ENCODE measurements at places on chromosomes 5 and 9.

- no peak overlapping the region for H3K4me3 ChIP-seq
- H3K27me3 ChIP-seq = peaks cover 12% of the 10 kb centered on the region
- H3K4me1 ChIP-seq = no peaks in the 10 kb centered on the region
Measured at GRCh38 chr5:169869066-169869465, 111.2 kb downstream of the INSYN2B start.

- DNase-seq = no peak
- no peaks in the 10 kb centered on the region for H3K27me3 ChIP-seq
- peaks cover 8% of the 10 kb centered on the region for H3K4me1 ChIP-seq
- no peak overlapping the region for H3K4me3 ChIP-seq
- no peaks in the 10 kb centered on the region for H3K36me3 ChIP-seq
- H3K27ac ChIP-seq = no peak overlapping the region
Measured at GRCh38 chr5:54607006-54607405, 89.4 kb downstream of the SNX18 start.

DNA sequence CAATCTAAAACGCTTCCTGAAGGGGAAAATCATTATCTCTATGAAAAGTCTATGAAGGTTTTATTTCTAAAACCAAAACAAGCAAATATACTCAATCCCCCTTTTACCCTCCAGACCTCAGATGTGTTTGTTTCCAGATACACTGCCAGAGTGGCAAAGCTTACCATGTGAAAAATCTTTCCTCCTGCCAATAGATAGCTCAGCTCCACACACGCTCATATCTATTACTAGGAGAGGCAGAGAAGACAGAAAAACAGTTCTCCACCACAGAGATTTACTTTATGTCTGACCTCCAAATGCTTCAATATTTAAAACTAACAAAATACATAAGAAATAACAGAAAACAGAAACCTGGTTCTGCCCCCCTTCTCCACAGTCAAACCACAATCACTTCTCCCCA is 7.0 kb downstream of the IRX2 start:
- peaks cover under 1% of the 10 kb centered on the region for H3K4me1 ChIP-seq
- DNase-seq = no peak
- H3K27me3 ChIP-seq = peaks cover 42% of the 10 kb centered on the region
- no peak overlapping the region for H3K27ac ChIP-seq

- DNase-seq = no peak
- H3K36me3 ChIP-seq = no peaks in the 10 kb centered on the region
- peaks cover 31% of the 10 kb centered on the region for H3K27me3 ChIP-seq
- no peak overlapping the region for H3K4me3 ChIP-seq
- H3K27ac ChIP-seq = no peak overlapping the region
Measured at GRCh38 chr5:115813719-115814118, 2.7 kb downstream of the CDO1 start.

DNA sequence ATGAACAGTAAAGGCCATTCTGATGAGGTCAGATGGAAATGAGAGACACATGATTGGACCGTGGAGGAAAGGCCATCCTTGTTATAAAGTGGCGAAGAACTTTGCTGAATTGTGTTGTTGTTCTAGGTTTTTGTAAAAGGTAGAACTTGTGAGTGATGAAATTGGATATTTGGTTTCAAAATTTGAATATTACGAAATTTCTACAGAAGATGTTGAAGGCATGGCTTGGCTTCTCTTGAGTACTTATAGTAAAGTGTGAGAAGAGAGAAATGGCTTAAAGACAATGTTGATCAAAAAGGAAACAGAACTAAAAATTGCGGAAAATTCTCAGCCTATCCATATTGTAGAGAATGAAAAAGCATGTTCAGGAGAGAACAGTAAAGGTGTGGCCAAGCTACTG is 166.6 kb upstream of the S1PR3 start:
- no peak overlapping the region for H3K27ac ChIP-seq
- no peaks in the 10 kb centered on the region for H3K27me3 ChIP-seq
- no peak overlapping the region for H3K4me3 ChIP-seq
- no peaks in the 10 kb centered on the region for H3K36me3 ChIP-seq
- DNase-seq = no peak

- H3K4me3 ChIP-seq = no peak overlapping the region
- DNase-seq = no peak
- H3K4me1 ChIP-seq = no peaks in the 10 kb centered on the region
- no peaks in the 10 kb centered on the region for H3K27me3 ChIP-seq
- H3K27ac ChIP-seq = no peak overlapping the region
Measured at GRCh38 chr5:114839360-114839759, 330.3 kb downstream of the TRIM36 start.

- H3K4me3 ChIP-seq = no peak overlapping the region
- no peak overlapping the region for H3K27ac ChIP-seq
- no peak for DNase-seq
- peaks cover 11% of the 10 kb centered on the region for H3K4me1 ChIP-seq
- no peaks in the 10 kb centered on the region for H3K27me3 ChIP-seq
Measured at GRCh38 chr9:3735251-3735650, 209.4 kb upstream of the RFX3 start.

- H3K36me3 ChIP-seq = no peaks in the 10 kb centered on the region
- peaks cover 28% of the 10 kb centered on the region for H3K27me3 ChIP-seq
- DNase-seq = no peak
- H3K27ac ChIP-seq = no peak overlapping the region
- no peak overlapping the region for H3K4me3 ChIP-seq
- H3K4me1 ChIP-seq = peaks cover 27% of the 10 kb centered on the region
Measured at GRCh38 chr9:127927988-127928675, 2.4 kb downstream of the PIP5KL1 start.

DNA sequence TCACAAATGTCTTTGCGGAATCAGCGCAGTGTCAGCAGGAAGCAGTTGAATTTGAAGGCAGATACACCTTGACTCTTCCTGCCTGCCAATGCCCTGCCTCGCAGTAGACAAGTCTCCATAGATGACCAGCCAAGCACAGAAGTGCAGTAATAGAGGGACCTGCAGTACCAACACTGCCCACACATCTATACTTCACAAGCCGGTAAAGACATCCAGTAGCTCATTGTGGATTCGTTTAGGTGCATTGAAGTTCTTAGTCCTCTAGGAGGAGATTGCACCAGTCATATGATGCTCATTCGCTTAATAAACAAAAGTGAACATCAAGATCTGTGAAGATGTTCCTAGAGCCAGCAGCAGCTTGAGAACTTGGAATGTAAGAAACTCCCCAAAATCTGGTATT is 7.1 kb upstream of the IFNA2 start:
- H3K4me3 ChIP-seq = no peak overlapping the region
- H3K27ac ChIP-seq = no peak overlapping the region
- no peak for DNase-seq

- no peaks in the 10 kb centered on the region for H3K27me3 ChIP-seq
- DNase-seq = no peak
- peaks cover 42% of the 10 kb centered on the region for H3K4me1 ChIP-seq
- peaks cover 3% of the 10 kb centered on the region for H3K36me3 ChIP-seq
Measured at GRCh38 chr5:98786191-98786853, 12.9 kb downstream of the RGMB start.

DNA sequence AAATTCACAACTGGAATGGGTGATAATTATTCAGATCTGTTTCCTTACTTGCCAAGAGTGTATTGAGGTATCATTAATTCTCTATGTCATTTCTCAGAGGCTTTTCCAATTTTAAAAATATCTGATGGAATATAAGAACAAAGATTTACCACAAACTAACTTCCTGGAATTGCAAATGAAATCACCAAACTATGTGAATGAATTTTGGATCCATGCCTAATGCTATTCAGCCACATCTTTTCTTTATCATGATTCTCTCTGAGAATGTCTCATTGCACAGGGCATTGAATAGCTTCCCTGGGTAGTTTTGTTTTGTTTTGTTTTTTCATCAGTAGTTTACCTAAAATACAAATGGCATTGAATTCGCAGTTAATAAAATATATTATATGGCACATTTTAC is 146.9 kb upstream of the FBN2 start:
- DNase-seq = no peak
- H3K4me3 ChIP-seq = no peak overlapping the region
- no peak overlapping the region for H3K27ac ChIP-seq
- H3K4me1 ChIP-seq = no peaks in the 10 kb centered on the region
- H3K36me3 ChIP-seq = no peaks in the 10 kb centered on the region
